ENCODE measurements at places on chromosomes 12 and 14.

GRCh38 chr12:127277882-127278281 is 989.1 kb upstream of the TMEM132C start:
- no peak for DNase-seq

DNA sequence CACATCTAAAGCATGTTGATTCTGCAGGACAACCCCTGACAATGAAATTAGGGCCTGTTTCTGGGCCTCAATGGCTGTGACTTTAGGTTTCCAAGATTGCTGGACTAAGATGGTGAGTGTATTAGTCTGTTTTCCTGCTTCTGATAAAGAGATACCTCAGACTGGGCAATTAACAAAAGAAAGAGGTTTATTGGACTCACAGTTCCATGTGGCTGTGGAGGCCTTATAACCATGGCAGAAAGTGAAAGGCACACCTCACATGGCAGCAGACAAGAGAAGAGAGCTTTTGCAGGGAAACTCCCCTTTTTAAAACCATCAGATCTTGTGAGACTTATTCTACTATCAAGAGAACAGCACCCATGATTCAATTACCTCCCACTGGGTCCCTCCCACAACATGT is 10.6 kb downstream of the IL22 start:
- DNase-seq: no peak

DNA sequence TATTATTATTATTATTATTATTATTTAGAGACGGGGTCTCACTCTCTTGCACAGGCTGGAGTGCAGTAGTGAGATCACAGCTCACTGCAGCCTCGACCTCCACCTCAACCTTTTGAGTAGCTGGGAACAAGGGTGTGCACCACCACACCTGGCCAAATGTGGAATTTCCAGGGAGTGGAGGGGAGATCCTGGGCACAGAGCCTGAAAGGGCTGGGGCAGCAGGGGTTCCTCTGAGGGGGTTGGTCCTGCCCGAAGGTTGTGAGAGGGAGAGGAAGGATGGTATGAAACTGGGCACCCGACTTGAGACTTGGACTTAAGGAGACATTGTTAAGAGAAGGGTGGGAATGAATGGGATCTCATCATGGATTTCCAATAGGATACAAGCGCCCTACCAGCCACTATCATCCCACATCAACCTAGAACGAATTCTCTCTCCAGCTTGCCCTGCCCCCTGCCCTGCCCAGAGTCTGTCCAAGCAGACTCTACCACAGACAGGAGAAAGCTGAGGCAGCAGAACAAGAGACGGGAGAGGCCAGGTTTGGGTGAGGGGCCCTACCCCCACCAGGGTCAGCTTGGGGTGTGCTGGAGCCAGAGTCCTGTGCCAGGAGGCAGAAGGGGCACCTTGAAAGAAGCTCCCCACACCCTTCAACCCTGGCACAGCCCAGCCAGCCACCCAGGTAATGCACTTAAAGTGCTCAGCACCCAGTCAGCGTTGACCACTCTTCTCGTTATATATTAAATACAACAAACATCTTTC is 2.4 kb upstream of the DYNC1H1 start:
- no peak for DNase-seq

GRCh38 chr14:60594062-60594461 is 55.2 kb downstream of the SIX1 start:
- no peak for DNase-seq

DNA sequence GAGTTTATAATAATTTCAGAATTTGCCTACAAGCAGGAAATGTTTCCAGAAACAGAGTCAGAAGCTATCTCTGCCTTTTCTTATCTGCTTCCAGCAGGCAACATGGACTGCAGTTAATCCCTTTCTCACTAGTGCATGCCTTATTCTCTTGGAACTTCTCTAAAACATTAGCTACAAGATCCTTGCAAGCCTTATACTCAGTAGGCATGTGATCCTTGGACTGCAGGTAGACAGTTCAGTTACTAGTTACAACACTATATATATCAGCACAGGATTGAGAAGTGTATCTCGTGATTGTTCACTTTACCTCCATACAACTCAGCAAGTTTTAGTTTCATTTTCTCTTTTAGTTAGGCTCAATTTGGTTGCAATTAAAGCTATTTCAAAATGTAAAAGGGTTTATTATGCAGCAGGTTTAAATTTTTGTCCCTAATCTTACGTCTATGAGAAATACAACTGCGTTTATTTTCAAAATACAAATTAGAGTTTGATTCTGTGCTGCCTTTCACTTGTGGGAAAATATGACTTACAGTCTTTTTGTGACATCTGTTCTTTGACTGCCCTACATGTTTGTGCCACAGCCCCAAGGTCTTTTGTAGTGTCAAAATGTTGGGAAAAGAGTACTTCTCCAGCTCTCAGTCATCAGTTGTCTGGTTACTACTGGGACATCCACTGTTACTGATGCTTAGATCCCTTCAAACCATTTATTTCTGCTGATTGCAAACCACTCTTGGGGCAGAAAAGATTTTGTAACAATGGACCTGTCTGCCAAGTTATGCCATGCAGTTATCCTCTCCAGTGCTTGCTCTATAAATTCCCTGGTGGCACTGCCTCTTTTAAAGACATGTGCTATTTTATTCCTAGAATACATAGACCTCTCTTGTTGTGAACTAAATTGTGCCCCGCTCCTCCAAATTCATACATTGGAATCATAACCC is 709.0 kb upstream of the FOXG1 start:
- no peak for DNase-seq

- DNase-seq: no peak
These were observed 122.4 kb downstream of the GPR135 start for GRCh38 chr14:59342516-59343484.

- no peak for DNase-seq
These were observed 431.7 kb downstream of the NPAS3 start for GRCh38 chr14:33370426-33370825.

DNA sequence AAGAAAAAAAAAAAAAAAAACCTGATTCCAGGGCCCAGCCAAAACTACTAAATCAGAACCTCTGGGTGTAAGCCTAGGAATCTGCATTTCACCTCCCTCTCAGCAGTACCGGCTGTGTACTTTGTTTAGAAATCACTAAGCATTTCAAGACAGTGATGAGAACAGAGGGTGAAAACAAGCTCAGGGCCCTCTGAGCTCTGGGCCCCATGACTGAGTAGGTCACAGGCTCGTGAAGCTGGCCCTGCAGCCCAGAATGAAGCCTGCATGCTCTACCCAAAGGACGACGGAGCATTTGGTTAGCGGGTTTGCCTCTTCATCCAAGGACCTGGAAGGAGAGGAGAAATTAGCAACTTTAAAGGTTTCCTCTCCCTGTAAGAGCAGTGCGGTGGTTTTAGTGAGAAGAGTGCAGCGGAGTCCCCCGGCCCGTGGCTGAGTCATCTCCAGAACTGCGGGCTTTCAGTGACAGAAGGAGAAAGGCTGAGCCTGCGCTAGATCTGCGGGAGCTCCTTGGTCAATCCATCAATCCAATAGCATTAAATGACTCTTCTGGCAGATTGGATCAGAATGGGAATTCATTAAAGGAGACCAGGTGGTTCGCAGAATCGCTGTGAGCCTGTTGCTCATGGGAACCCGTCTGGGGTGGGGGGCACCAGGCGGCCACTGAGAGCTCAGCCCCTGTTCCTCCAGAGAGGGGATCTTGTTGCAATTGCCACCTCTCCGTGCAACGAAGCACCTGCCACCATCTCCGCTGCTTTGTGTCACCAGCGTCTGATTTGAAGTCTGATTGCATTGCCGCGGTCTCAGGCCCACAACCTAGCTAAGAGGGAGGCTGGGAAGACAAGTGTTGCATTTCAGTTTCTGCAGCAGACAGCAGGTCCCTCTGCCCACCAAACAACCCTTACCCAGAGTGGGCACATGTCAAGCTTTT is 7.3 kb downstream of the IL31 start:
- DNase-seq: peak; percentile 10

DNA sequence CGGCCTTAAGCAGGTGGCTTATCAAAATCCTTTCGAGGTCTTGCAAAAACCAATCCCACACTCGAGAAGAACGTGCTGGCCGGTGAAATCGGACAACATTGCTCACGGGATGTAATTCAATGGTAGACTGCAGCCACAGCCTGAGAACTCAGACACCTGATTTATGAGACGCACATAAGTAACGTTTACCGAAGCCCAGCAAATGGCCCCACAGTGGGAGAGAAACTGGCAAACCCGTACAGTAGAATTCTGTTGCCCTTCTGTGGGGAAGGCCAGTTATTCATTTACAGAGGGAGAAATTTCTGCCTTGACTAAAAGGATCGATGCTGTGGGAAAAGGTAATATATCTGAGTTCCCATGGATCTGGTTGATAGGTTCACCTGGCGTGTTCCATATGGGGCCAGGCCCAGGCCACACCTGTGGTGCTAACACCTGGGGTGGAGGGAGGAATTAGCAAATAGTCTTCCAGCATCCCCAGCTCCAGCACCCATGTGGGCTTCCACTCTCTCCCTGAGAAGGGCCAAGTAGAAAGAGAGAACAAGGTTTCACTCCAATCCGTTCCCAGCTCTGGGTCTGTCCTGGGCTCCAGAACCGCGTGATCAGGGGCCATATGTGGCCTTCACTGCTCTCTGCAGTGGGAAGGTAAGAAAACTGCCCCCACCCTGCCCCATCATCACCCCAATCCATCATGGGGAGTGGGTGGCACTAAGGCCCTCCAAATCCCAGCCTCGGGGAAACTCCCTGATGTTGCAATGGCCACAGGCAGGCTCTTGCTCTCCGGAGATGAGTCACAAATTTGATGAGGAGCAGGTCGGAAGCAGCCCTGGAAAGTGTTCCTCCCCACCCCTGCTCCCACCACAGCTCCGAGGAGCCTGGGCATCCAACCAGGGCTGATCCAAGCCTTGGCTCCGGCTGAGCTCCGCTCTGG is 12.7 kb downstream of the BDKRB1 start:
- DNase-seq: no peak

DNA sequence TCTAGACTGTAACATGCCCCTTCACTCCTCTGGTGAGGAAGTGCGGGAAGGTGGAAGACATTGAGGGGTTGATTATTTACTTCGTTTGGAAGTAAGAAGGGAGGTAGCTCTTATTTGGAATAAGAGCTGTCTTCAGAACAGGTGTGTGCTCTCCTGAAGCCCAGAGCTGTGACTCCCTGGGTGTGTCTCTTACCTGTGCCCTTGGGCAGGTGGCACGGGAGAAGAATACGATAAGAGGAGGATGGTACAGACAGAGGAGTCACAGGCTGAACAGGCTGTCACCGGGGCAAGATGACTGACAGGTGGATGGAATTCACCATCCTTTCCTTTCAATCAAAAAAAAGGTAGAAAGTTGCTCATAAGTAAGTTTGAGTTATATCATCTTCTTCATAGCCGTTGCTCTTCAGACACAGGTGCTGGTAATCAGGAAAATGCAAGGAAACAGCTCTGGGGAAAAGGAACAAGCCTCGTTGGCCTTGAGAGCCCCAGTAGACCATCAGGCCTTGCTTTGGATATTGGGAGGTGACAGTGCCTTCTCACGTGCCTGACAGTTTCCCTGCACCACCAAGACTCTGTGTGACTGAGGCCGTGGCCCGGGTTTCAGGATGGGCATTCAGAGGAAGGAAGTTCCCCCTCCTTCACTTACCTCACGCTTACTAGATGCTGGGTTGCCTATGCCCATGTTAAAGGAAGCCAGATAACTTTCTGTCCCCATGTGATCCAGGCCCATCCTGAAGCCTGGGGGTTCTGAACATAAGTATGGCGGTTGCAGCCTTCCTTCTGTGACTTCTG is 120.4 kb downstream of the ETV6 start:
- DNase-seq: no peak

DNA sequence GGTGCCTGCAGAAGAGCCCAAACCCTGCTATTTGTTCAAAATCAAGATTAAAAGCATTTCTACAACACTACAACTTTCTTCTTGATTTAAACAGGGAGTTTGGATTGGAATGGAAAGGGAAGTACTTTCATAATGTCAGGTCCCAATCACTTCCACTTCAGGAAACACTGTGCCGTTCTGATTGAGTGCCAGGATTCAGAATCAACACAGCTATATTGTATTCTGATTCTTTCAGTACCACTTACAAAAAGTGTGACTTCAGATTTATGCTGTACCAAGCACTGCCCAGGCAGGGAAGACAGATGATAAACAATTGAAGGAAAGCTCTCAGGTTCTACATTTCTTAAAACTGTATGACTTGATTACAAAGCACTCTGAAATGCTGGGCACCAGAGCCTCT is 3.2 kb downstream of the TDP1 start:
- DNase-seq: no peak

DNA sequence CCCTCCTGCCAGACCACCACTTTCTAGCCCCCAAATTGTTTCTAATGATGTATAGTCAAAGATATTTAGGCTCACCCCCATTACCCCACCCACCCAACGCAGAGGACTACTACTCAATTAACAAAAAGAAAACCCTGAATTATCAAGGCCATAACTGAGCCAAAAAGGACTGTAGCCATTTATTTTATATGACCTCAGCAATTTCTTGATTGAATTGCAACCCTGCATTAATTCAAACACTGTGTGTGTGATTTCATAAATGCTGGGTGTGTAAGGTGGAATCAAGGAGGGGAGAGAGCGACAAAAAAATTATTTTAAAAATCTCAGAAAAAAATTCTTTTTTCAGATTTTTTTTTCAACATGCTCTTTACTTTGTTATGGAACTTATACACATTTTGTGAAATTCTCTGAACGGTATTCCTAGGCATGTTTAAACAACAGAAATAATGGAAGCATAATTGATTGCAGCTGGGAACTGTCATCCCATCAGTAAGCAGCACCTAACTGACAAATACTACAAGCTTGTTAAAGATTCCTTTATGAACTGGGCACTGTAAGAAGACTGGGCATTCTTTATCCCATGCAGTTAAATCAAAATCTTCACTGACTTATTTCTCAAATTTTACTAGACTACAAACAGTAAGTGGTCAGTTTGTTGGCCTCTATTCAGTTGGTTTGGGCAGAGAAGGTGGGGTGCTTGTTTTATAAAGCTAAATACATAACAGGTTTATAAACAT is 179.1 kb downstream of the SOX5 start:
- no peak for DNase-seq

DNA sequence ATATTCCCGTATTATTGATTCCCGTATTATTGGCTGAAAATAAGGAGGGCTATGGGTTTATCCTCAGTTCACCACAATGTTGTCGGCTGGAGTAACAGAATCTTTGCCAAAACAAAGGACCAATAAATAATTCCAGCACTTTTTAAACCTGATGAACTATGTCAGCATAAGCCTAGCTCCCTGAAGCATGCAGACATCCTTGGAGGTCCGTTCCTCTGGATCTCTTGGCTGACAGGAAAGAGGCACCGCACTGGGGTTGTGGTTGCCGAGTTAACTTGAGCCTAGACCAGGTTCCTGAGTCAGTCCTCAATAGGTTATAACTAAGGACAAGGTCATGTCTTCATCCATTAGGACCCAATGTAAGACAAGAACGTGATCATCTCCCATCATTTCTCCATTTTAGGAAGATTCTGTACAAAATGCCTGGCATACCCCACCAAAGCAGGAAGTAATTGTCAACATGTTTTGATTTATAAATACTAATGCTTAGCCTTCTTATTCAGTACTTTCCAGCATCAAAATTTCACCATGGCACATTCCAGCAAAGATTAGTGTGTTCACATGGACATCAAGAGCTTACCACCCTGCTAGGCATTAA is 36.6 kb downstream of the NID2 start:
- no peak for DNase-seq

GRCh38 chr12:6250343-6250742 is 50.1 kb downstream of the CD9 start:
- DNase-seq: no peak

GRCh38 chr12:130547480-130548155 is 168.5 kb downstream of the RIMBP2 start:
- DNase-seq: no peak

Measured in stimulated activated CD4-positive, alpha-beta T cell treated with anti-CD3 and anti-CD28 coated beads, TNF-alpha, amount 100 ng/mL, for 24 hours (primary cell).